Stimulated activated CD8-positive, alpha-beta memory T cell treated with anti-CD3 and anti-CD28 coated beads, Interleukin-15, amount 100 ng/mL, for 48 hours (primary cell): ENCODE measurements at places on chromosomes 1 and 21.

DNA sequence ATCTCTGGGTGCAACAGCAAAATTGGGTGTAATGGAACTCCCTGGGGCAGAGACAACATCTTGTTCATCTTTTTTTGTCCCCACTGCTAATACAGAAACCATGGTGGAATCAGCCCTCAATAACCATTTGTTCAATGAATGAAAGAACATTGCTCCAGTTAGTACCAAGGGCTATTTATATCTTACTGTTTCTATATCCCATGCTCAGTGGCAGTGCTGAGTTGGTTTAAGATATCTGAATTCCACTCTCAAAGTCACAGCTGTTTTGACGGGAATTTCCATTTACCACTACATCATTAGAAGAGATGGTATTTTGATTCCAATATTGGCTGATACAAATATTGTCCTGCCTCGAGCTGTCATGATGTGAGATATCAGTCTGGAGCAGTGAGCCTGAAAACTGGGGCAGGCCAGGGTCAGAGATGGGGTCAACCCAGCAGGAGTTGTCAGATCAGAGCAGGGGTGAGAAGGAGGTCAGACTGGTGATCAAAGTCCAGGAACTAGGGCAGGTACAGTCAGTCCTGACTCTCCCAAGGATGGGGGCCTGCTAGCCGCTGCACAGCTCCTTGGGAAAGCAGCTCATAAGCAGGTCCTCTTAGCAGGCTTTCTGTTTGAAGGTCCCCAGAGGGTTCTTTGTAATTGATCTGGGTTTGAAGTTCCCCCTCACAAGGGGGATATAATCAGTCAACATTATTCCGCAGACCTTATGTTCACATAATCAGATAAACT is 5.8 kb upstream of the PHC2 start:
- no peak for DNase-seq

GRCh38 chr1:217564833-217565232 is 66.1 kb downstream of the GPATCH2 start:
- DNase-seq: no peak

- no peak for DNase-seq
These were observed 82.9 kb upstream of the ZNF644 start for GRCh38 chr1:91104712-91105111.

DNA sequence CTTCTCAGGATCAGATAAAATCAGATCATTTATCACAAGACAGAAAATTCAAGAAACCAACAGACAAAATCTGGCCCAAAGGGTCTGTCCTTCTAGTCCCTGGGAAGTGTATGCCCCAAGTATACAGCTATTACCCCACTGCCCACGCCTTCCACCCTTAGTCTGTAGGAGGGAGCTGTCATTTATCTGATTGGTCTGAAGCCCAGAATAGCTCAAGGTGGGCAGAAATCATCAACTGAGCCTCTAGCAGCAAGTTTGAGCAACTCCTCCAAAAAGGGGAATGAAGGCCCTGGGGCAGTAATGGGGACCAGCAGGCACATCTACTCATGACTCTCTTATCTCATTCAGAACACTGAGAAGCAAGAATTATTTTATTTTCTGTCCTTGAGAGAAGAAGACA is 126.9 kb downstream of the MATN1 start:
- DNase-seq: no peak

DNA sequence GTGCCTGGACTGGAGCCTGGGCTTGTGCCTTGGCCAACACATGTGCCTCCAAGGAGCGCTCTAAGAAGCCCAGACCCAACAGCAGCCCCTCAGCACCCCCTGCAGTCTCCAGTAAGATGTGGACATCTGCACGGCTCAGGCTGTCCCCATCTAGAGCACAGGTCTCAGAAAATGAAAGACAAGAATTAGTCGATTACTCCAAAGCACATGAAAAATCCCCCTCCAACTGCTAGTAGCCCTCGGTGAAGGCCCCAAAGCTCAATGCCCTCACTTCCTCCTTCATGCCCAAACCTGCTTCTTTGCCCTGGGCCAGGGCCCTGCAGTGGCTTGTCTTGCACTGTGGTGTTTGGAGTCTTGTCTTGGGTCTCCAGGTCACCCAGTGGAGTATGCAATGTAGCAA is 21.9 kb upstream of the ERO1B start:
- no peak for DNase-seq

DNA sequence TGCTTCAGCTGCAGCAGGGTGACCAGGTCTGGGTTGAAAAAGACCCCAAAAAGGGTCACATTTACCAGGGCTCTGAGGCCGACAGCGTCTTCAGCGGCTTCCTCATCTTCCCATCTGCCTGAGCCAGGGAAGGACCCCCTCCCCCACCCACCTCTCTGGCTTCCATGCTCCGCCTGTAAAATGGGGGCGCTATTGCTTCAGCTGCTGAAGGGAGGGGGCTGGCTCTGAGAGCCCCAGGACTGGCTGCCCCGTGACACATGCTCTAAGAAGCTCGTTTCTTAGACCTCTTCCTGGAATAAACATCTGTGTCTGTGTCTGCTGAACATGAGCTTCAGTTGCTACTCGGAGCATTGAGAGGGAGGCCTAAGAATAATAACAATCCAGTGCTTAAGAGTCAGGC is 2.9 kb downstream of the C1QA start:
- DNase-seq: no peak

DNA sequence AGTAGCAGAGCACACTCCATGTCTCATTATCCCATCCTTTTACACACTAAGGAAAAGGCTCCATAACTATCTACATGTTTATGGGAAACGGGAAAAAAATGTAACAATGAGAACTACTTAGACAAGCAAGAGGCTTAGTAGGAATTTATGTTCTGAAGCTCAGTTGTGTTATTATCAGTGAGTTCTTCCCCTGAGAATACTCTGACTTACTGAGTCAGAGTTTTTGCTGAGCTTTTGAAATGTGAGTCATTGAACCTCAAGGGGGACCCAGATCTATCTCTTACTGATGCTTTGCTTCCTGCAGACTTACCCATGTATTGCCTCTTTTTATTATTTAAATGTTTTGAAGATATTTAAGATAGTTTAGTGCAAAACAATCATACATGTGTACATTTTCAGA is 20.1 kb downstream of the CFHR5 start:
- DNase-seq: no peak

DNA sequence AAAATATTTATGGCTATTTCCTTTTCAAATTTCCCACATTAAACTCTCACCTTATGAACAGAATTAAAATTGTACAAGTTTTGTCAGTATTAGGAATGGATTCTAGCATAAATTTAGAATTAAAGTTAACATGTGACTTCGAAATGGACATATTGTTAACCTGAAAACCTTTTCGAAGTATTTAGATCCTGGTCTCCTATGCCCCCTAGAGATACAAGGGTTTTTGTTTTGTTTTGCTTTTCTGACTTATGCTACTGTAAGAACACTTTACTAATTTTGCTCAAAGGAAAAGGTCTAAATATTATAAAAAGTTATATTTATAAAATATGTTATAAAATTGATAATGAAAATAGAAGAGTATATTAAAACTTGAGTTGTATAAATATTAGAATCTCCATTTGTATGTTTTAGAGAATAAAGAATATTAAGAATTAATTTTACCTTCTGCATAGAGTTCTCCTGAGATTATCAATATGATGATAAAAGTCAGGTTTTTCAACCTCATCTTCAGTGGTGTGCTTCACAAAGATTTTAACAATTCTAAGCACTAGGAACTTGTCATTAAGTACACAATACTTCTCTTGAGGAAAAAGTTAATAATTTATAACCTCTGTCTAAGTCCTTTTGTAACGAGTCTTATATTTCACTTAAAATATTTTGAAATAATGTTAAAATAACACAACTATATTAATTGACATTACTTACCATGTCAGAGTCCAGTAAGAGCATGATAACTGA is at the start of gene F13B:
F13B (minus strand) TSS at position 542 of the 738 bp plus-strand sequence; CDS start at position 505, 37 bp downstream.
- no peak for DNase-seq

DNA sequence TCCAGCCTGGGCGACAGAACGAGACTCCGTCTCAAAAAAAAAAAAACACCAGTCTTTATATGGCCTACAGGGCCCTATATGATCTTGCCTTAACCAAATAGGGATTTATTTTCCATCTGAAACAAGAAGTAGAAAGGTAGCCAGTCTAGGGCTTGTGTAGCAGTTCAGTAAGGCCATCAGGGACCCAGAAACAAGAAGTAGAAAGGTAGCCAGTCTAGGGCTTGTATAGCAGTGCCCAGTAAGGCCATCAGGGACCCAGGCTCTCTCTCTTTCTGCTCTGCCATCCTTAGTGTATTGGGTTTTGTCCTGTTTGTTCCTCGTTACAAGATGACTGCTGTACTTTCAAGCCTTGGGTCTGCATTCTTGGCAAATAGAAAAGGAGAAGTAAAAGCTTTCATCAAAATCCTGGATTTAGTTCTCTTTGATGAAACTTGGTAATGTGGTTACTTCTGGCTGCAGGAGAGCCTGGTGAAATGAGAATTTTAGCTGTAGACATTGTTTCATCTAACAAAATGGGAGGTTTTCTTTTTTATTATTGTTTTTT is 46.1 kb downstream of the PKN2 start:
- no peak for DNase-seq

DNA sequence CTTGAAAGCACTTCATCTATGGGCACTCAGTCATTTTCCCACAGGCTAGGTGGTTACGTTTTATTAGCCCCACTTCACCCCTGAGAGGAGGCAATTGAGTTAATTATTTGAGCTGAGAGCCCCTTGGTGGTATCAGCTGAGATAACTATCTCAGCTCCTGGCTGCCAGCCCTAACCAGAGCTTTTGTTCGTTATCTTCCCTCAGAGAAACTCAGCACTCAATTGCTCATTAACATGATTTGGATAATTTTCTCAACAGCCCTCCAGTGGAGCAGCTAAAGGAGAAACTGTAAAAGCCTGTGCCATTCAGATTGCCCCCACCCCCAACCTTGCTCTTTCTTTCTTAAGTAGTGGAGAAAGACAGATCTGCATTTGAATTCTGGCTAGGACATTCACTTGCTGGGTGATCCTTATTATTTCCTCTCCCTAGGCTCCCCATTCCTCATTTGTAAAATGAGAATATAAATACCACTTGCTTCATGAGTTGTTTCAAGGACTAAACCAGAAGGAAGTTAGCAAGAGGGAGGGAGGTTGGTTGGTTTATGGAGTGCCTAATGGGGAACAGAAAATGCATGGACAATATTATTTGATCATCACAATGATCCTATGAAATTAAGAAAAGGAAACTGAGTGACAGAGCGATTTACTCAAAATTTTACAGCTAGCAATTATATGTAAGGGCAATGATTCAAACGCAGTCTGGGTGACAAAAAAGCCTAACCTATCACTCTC is 218.7 kb upstream of the FGGY start:
- DNase-seq: no peak

- no peak for DNase-seq
These were observed 15.9 kb upstream of the PIK3R3 start for GRCh38 chr1:46148318-46148717.

GRCh38 chr1:14809191-14809981 is 210.9 kb downstream of the KAZN start:
- DNase-seq: no peak

- no peak for DNase-seq
These were observed 204.2 kb downstream of the HMCN1 start for GRCh38 chr1:185938396-185938795.

- no peak for DNase-seq
These were observed 76.0 kb upstream of the PTGFRN start for GRCh38 chr1:116833718-116834117.

- no peak for DNase-seq
These were observed 339 bp upstream of the RNPC3 start for GRCh38 chr1:103525114-103525606.

GRCh38 chr1:156528875-156529425 is 28.4 kb upstream of the MEF2D start:
- no peak for DNase-seq

- DNase-seq: no peak
These were observed 2.0 kb upstream of the FAM131C start for GRCh38 chr1:16075337-16076030.

- DNase-seq: no peak
These were observed 68.8 kb downstream of the RPS6KC1 start for GRCh38 chr1:213119794-213120193.
